Caco-2 (cell line): ENCODE measurements at places on chromosomes 4 and X. TPM values are rescaled to one million over a fixed set of nuclear protein-coding genes. Genes with fewer than 3 reads are reported as not detected.

AWAT2 gene
- not detected in 2 replicates for total RNA-seq

WWC2 gene
- 120 and 126 TPM in 2 replicates for total RNA-seq

PYURF gene
- 41.6 and 46.6 TPM in 2 replicates for total RNA-seq

MAGEB1 gene
- not detected in 2 replicates for total RNA-seq

DNA sequence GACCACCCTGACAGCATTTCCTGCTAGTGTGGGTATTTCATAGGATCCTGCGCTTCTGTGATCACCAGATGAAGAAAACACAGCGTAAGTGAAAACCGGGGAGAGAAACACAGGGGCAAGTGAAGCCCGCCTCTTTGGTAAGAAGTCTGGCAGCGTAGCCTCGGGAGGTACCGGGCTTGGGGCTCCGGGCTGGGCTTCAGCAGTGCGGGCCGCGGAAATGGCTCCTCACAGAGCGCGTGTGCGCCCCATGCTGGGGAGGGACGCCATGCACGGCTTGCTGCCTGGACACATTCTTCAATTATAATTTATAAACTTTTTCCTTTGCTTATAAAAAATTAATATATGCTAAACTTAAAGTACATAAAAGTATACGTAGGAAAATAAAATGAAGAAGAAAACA lies 151.5 kb downstream of the AFAP1 start:
- H3K4me1 ChIP-seq: no peaks in the 10 kb centered on the region
- no peaks in the 10 kb centered on the region for H3K27me3 ChIP-seq
- no peak overlapping the region for H3K27ac ChIP-seq
- no peak overlapping the region for H3K4me3 ChIP-seq

DNA sequence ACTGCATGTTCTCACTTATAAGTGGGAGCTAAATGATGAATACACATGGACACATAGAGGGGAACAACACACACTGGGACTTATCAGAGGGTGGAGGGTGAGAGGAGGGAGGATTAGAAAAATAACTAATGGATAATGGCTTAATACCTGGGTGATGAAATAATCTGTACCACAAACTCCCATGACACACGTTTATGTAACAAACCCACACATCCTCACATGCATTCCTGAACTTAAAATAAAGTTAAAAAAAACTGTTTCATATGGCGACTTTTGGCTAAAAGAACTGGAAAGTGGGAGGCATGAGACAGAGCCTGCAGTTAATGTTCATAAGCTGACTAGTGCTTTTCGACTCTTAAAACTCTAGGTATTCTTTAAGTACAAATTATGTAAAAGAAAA lies 98.9 kb upstream of the NPFFR2 start:
- no peaks in the 10 kb centered on the region for H3K27me3 ChIP-seq
- no peaks in the 10 kb centered on the region for H3K36me3 ChIP-seq
- no peaks in the 10 kb centered on the region for H3K4me1 ChIP-seq
- no peak for DNase-seq
- no peak overlapping the region for H3K27ac ChIP-seq

DNA sequence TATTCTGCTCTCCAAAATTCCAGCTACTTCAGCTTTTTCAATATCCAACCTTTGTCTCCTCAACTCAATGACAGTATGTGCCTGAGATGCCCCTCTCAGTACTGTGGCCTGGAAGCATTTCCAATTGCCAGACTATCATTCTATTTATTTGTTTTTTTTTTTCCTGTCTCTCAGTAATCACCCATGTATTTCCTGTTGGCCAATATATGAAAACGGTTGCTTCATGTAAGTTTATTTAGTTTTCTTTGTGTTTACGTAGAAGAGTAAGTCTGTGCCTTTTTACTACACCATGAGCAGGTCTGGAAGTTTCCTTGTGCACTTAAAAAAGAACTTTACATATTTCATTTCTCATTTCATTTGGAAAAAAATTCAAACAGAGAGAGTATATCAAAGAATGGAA lies 537.5 kb upstream of the SPANXN1 start:
- no peaks in the 10 kb centered on the region for H3K27me3 ChIP-seq
- H3K4me3 ChIP-seq: no peak overlapping the region
- H3K27ac ChIP-seq: no peak overlapping the region

DNA sequence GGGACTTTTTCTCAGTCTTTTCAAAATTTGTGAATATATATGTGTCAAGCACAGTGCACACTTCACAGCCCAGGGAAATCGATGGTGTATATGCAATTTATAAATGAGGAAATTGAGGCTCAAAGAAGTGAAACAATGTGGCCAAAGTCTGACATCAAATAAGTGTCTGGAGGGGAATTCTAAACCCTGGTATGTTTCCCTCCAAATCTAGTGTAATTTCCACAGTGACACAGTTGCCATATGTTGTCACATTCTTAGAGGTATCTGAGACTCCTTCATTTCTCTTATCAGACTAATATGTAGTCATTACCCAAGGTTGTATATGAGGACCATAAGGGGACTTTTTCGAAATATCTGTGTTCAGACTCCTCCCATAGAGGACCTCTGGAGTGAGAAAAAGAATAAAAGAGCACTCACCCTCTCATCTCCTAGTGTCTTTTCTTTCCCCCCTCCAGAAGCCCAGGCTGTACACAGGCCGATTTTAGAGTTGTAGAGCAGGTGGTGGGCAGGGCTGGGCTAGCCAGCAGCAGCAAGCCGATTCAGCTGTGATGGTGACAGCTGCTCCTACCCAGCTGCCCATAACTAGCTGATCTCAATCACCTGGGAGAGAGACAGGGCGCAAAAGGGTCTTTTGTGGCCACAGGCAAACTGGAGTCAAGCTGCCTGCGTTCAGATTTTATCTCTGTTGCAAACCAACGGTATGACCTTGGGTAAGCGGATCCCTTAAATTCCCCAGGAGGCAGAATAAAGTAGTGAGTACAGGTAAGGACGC lies 55.1 kb downstream of the CLCN5 start:
- H3K36me3 ChIP-seq: no peaks in the 10 kb centered on the region
- H3K4me1 ChIP-seq: no peaks in the 10 kb centered on the region
- H3K4me3 ChIP-seq: no peak overlapping the region
- DNase-seq: no peak
- H3K27me3 ChIP-seq: no peaks in the 10 kb centered on the region

DNA sequence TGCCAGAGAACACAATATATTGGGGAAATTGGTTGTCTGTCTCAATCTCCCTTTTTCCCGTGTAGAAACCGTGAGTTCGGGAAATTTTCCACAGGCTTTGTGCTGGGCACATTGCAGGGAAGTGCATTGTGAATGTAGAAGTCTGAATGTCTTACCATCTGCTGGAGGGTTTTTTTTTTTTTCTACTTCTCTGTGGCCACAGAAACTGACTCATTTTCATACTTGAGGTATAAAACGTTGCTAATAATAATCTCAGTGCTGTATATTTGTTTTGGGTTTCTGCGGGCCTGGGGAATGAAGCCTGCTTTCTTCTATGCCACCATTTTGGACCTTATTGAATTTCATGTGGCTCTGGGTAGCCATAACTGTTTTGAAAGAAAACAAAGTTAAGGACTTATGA lies 1001.2 kb downstream of the STIM2 start:
- no peak for DNase-seq
- no peaks in the 10 kb centered on the region for H3K27me3 ChIP-seq
- no peaks in the 10 kb centered on the region for H3K36me3 ChIP-seq
- H3K4me3 ChIP-seq: no peak overlapping the region
- H3K27ac ChIP-seq: no peak overlapping the region

DNA sequence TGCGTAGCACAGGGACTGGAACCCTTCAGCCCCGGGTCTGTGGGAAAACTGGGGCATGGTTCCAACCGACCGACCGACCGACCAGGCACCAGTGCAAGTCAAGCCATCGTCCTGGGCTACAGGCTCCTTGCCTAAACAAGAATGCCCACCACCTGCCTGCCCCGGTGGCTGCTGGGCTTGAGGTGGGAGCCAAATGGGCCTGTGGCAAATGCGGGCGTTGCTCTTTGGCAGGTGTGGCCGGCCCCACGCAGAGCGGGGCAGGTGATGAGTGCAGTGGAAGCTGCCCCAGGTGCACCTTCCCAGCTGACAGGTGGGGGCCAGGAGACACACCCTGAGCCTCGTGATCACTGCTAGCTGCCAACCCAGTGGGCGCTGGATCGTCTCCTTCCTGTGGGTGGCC lies 77.9 kb downstream of the MTMR1 start:
- DNase-seq: no peak
- no peaks in the 10 kb centered on the region for H3K27me3 ChIP-seq
- no peaks in the 10 kb centered on the region for H3K4me1 ChIP-seq
- no peaks in the 10 kb centered on the region for H3K36me3 ChIP-seq
- H3K4me3 ChIP-seq: no peak overlapping the region

DNA sequence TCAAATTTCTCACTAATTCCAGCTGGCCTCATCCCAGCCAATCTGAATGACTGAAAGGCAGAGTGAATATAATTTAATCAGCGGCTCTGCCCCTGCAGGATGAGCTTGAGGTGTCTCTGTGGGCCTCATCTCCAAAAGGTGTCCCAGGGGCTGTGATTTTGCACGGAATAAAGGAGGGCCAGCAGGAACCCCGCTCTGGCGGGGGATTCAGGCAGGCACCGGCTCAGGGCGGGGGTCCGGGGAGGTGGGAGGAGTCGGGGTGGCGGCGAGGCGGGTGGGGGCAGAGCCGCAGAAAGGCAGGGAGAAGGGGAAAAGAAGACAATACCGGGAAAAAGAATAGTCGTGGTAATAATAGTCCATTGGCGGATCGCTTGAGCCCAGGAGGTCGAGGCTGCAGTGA lies 16.0 kb upstream of the ERCC6L start:
- H3K27me3 ChIP-seq: no peaks in the 10 kb centered on the region
- H3K4me3 ChIP-seq: no peak overlapping the region
- no peak for DNase-seq
- H3K27ac ChIP-seq: no peak overlapping the region
- no peaks in the 10 kb centered on the region for H3K4me1 ChIP-seq

DNA sequence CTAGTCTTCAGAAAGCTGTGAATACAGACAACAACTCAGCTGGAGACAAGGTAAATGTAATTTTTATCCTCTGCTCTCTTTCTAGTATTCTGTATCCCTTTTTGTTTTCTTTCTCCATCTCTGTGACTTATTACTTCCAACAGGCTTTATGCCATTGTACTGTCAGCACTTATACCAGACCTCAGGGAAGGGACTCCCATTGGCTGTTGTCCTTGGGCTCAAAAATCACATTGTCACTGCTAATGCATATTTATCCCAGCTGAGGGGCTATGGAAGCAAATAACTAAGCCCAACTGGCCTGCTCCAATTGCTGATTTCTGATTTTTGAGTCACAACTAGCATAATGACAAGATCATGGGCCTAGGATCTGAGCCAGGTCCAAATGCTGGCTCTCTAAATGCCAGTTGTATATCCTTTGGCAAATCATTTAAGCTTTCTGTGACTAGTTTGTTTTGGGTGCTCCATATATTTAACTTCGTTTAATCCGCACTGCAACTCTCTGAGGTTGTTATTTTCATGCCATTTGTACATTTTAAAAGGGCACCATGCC lies 395.1 kb upstream of the GNPDA2 start:
- no peak for DNase-seq
- no peaks in the 10 kb centered on the region for H3K36me3 ChIP-seq
- no peak overlapping the region for H3K27ac ChIP-seq
- H3K27me3 ChIP-seq: no peaks in the 10 kb centered on the region

DNA sequence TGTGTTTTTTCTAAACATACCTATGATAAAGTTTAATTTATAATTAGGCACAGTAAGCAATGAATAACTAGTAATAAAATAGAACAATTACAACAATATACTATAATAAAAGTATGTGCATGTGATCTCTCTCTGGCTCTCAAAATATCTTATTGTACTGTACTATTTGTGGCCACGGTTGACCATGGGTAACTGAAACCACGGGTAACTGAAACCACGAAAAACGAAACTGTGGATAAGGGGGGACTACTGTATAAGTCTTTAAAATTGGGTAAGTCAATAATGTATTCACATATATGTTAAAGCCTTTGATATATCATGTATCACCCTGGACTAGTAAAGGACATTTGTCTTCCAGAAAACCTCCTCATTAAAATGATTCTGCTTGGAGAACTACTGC lies 20.0 kb downstream of the TMEM154 start:
- no peaks in the 10 kb centered on the region for H3K36me3 ChIP-seq
- no peak overlapping the region for H3K4me3 ChIP-seq
- H3K27me3 ChIP-seq: no peaks in the 10 kb centered on the region
- no peaks in the 10 kb centered on the region for H3K4me1 ChIP-seq
- no peak for DNase-seq

GRCh38 chrX:109487640-109488039 lies 5.8 kb upstream of the GUCY2F start:
- no peak overlapping the region for H3K4me3 ChIP-seq
- no peaks in the 10 kb centered on the region for H3K36me3 ChIP-seq
- DNase-seq: no peak
- H3K4me1 ChIP-seq: no peaks in the 10 kb centered on the region

- H3K36me3 ChIP-seq: no peaks in the 10 kb centered on the region
- DNase-seq: no peak
- no peak overlapping the region for H3K4me3 ChIP-seq
- H3K4me1 ChIP-seq: peaks cover 16% of the 10 kb centered on the region
- no peak overlapping the region for H3K27ac ChIP-seq
These were observed 24.7 kb downstream of the RPL9 start for GRCh38 chr4:39433878-39434492.

DNA sequence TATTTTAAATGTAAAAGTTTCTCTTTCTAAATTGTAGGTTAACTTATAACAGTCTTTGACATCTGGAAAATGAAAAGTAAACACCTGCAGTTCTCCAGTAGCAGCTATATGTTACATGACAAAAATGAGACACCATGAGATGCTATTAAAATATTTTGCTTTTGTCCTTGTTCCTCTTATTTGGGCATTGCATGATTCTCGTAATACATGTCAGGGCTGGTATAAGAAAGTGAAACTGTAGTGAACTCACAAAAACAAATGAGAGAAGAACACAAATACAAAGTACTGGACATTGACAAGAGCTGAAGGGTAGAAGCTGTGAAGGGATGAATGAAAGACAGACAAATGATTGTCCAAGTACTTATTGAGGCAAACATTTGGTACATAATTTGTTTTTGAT lies 9.0 kb downstream of the GK2 start:
- no peak overlapping the region for H3K27ac ChIP-seq
- no peaks in the 10 kb centered on the region for H3K36me3 ChIP-seq
- H3K4me1 ChIP-seq: no peaks in the 10 kb centered on the region
- no peak overlapping the region for H3K4me3 ChIP-seq
- DNase-seq: no peak
